ENCODE measurements at places on chromosomes 16 and 17.

- no peak for DNase-seq
These were observed 2.0 kb downstream of the TBC1D10B start for GRCh38 chr16:30368122-30368791.

- no peak for DNase-seq
These were observed 31.7 kb upstream of the ARL4D start for GRCh38 chr17:43366891-43367736.

DNA sequence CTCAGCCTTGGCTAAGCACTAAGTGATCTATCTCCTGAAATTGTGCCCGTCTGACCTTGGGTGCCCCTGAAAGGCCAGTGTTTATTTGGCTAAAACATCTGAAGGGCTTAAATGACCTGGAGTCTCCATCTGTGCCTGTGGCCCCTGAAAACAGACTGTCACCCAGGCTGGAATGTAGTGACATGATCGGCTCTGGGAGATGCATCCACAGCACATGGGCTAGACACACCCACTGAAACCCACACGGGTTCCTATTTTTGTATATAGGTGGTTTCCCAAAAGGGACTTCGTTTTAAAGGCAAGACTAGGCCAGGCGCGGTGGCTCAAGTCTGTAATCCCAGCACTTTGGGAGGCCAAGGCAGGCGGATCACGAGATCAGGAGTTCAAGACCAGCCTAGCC, 13.5 kb downstream of the CEP295NL start:
- peak; percentile 50 for DNase-seq

GRCh38 chr16:30136971-30137605, 14.1 kb upstream of the MAPK3 start:
- no peak for DNase-seq

- no peak for DNase-seq
These were observed 16.2 kb downstream of the TBX4 start for GRCh38 chr17:61468263-61468907.

- no peak for DNase-seq
These were observed 32.2 kb upstream of the ABCA3 start for GRCh38 chr16:2372684-2373083.

GRCh38 chr17:57341611-57342540, 85.6 kb downstream of the MSI2 start:
- no peak for DNase-seq

DNA sequence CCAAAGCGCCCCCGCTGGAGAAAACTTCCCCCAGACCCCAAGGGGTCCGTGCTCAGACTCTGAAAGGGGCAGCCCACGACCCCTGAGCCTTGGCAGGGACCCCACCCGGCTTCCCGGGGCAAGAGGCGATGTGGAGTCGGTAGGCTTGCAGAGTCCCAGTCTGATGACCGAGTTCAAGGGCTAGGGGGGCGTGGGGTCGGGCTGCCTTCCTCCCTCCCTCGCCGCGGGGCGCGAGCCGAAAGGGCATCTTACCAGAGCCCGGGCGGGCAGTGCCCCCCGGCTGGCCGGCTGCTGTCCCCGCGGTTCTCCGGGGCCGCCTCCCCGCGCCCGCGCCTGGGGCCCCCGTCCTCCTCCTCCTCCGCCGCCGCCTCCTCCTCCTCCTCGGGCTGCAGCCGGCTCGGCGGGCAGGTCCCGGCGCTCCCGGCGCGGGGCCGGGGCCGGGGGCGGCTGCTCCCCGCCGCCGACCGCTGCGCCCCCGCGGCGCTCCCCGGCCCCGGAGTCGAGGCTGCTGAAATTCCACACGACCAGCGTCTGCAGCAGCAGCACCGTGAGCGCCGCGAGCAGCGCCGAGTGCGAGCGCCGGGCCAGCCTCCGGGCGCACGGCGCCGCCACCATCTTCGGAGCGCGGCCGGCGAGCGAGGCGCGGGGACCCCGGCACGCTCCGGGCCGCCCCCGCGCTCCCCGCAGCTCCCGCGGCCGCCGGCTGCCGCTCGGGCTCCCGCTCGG, 415 bp downstream of the XYLT1 start:
- peak; percentile 45 for DNase-seq

GRCh38 chr16:3825103-3825502, 55.4 kb downstream of the CREBBP start:
- no peak for DNase-seq

DNA sequence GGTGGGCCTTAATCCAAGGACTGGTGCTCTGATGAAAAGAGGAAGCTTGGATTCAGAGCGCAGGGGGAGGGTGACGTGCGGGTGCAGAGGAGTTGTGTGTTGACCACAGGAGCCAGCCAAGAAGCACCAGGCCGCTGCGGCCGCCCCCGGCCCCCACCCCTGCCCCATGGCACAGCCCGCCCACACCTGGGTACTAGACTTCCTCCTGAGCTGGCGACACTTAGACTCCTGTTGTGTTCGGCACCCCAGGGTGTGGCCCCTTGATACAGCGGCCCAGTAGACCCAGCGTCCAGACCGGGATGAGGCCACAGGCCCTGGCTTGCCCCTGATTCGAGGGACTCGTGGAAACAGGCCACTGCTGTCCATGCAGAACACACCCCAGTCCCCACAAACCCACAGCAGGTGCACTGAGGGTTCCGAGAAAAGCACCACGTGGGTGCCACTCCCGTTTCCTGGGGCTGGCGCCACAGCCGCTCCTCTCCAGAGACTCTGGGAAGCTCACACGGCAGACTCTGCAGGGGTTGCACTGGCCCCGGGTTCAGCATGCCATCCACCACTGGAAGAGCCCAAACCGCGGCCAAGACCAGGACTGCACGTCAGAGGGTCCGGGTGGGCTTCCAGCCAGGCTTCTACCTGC, 5.7 kb upstream of the SNAI3 start:
- no peak for DNase-seq

- DNase-seq: no peak
These were observed 58.6 kb upstream of the ZFHX3 start for GRCh38 chr16:73106329-73107034.

DNA sequence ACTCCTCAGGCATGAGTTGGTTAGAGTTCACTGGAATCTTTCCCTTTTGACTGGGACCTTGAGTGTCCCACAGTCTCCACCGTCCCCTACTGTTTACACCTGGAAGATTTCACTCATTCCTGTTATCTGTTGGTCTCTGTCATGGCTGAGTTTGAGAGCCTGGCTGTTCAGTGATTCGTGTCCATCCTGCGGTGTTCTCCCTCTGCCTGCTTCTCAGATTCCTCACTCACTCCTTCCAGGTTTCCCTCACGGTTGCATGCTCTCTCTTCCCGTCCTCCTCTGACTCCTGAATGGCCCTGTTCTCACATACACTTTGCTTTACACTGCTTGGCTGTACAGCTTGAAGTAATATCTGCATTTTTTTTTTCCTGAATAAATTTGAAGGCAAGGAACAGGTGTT, 24.5 kb downstream of the OR1D5 start:
- DNase-seq: no peak

DNA sequence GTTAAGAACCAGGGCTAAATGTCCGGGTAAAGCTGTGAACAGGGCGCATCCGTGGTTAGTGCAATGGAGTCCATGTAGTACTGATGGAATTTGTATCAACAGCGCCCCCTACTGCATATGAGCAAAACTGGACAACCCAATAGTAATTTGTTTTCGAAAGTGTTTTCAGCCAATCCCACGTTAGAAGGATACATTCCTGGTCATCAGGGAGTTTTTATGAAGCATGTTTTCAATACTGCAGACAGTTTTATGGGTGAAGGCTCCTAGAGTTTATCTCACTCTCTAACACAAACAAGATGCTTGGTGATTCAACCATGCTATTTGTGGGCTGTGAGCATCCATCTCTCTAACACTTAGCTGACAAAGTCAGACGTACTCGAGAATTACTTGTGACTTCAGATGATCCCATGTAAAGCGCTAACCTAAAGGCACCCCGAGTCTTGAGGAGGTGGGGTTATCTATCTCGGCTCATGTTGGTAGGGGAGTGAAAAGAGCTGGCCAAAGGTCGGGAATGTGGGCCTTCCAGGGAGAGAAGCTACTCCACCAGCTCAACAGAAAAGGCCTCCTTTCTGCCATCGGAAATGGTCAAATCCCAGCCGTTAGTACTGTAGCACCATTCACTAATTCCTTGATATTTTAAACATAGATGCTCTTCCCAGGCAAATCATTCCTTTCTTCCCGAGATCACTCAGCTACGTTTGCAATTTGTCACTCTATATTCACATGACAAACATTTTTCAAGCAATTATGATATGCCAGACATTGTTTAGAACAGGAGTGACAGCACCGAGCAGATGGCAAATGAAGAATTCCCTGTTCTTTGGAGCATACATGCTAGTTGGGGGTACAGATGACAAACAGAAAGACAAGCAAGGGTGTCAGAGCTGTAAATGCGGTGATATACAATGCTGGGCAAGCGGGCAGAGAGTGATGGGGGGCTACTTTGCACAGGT, 46.9 kb upstream of the HNF1B start:
- DNase-seq: peak; percentile 60

- DNase-seq: no peak
These were observed 36.0 kb downstream of the USP32 start for GRCh38 chr17:60355663-60356594.

- DNase-seq: no peak
These were observed 120.5 kb downstream of the SOCS1 start for GRCh38 chr16:11135464-11135973.

- no peak for DNase-seq
These were observed 60.5 kb upstream of the ERN1 start for GRCh38 chr17:64190472-64190871.

DNA sequence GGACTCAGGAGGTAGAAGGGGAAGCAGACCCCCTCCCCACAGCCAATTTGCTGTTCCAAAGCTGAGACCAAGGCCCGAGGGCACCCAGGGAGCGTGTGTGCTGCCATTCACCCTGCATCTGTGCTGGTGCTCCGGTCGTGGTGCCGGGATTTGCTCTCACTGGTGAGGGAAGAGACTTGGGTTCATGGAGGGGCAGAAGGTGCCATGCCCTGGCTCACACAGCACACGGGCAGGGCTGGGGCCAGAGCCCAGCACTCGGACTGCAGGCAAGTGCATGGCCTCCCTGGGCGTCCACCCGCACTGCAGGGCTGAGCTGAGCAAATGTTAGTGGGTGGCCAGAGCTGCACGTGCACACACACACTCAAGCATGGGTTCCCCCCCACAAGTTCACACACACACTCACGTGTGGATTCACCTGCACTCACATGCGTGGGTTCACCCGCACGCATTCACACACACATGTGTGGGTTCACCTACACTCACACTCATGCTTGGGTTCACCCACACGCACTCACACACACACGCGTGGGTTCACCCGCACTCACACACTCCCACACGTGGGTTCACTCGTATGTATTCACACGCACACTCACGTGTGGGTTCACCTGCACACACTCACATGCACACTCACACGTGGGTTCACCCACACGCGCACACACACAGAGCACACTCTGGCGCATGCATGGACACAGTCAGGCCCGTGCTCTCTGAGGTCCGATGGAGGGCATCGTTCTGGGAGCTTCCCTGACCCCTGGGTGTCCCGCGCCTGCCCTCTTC, 57.0 kb upstream of the CBFA2T3 start:
- DNase-seq: no peak

GRCh38 chr16:69555437-69555836, 10.3 kb upstream of the NFAT5 start:
- no peak for DNase-seq

- peak; percentile 85 for DNase-seq
These were observed at the start of the genes SGSH and SLC26A11 for GRCh38 chr17:80220054-80220735. TSS of gene SGSH (minus strand) at chr17:80220333. CDS start at chr17:80220313, 20 bp downstream. TSS of gene SLC26A11 (plus strand) at chr17:80220427. CDS start at chr17:80221561, 1,134 bp downstream.

- DNase-seq: no peak
These were observed 32.7 kb upstream of the SLC6A2 start for GRCh38 chr16:55622930-55623561.

DNA sequence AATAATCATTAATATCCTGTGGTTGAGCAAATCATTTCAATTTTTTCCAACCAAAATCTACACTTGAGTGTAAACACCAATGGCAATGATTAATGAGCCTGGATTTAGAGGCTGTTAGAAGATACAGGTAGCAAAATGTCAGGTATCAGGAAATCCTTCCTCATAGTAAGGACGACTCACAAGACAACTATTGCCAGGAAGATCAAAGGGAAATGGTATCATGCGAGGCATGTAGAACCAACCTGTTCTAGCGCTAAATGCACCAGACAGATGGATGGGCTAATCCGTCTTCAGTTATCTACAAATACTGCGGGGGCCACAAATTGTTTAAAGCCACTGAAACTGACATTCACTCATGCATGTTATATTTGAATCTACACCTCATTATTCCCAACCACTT, 28.1 kb downstream of the TOX3 start:
- no peak for DNase-seq

- peak; percentile 51 for DNase-seq
These were observed 7.7 kb downstream of the IL34 start for GRCh38 chr16:70653809-70654771.

GRCh38 chr17:53409588-53409987, 413.1 kb upstream of the KIF2B start:
- no peak for DNase-seq

GRCh38 chr17:33028061-33028460, 36.4 kb downstream of the SPACA3 start:
- DNase-seq: no peak

DNA sequence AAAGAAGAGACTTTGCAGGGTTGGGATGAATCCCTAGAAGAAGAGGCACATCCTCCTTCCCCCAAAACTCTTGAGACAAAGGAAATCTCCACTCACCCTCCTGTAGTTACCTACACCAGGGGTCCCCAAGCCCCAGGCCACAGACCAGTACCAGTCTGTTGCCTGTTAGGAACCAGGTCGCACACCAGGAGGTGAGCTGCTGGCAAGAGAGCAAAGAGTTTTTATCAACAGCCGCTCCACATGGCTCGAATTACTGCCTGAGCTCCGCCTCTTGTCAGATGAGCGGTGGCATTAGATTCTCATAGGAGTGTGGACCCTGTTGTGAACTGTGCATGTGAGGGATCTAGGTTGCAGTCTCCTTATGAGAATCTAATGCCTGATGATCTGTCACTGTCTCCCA, 98.9 kb downstream of the CCT6B start:
- DNase-seq: no peak

GRCh38 chr17:43010667-43011308, 4.2 kb downstream of the IFI35 start:
- no peak for DNase-seq

DNA sequence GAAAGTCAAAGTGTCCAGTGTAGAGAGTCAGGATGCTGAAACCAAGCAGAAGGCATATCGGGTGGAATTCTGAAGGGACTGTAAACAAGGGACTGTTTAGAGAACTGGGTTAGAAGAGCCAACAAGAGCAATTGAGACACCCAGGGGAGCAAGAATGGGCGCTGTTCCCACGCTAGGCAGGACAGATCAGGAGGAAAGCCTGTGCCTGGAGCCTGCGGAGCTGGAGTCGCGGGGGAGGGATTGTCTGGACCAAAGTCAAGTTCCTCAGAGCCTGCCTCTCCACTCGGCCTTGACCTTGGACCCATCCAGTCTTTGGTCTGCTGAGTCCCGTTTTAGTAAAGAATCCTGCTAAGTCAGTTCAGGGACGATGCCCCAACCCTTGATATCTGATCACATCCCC, 14.7 kb upstream of the KLHL36 start:
- DNase-seq: no peak

Data from germinal center (tissue), 1 donor.